ENCODE measurements at places on chromosomes 11 and 22.
A peak's percentile ranks its signal among the peaks of the same experiment; 100 is the strongest.

DNA sequence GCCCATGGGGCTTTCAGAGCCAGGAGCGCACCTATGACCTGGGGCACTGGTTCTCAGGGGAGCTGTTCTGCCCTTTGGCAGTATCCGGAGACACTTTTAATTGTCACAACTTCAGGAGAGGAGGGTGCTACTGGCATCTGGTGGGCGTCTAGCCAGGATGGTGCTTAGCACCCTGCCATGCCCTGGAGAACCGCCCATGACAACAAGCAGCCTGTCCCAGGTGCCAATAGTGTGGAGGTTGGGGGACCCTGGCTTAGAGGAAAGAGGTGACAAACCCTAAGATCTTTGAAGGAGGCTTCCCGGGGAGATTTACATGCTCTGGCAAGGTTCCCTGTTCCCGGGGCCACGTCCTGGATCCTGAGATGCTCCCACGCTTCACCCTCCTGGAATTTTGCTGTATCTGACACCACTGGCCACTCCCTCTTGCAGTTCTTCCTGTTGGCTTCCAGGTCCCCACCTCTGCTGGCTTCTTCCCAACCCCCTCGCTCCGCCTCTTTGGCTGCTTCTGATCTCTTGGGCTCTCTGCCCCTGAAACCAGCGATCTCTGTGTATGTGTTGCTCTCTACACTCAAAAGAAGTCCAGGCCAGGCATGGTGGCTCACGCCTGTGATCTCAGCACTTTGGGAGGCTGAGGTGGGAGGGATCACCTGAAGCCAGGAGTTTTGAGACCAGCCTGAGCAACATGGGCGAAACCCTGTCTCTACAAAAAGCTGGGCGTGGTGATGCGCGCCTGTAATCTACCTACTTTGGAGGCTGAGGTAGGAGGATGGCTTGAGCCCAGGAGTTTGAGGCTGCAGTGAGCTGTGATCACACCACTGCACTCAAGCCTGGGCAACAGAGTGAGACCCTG lies 31.1 kb downstream of the FADS3 start:
- DNase-seq: no peak

- DNase-seq: no peak
Observed at GRCh38 chr22:24503843-24504338, 8.8 kb downstream of the UPB1 start.

DNA sequence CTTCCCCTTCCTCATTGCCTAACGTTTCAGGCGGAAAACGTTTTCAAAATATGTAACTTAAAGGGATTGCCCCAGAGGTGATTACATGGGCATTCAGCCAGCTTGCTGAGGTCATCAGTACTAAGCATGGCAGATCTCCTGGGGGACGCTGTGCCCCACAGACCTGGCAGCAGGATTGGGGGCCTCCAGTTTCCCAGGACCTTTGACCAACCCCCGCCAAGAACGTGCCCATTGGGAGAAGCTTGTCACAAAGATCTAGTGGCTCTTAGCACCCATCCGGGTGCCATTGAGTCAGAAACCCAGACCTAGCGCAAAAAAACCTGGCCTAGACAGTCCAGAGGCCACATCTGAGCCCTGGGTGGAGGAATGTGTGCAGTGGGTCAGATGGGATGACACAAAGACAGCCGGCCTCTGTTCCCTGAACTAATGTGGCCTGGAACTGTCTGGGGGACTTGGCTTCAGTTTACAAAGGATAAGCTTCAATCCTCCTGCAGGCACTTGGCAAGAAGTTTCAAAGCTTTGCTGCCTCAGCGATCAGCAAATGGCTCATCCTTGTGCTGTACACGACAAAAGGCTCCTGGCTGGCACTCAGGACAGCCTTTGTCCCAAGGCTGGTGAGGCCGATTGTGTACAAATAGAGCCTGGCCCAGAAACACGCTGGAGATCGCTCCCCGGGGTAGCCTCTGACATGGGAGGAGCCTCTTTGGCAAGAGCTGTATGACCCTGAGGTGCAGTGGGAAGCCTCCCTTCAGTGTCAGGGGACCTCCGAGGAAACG lies 9.5 kb downstream of the C1QTNF6 start:
- DNase-seq: no peak

- no peak for DNase-seq
Observed at GRCh38 chr11:67470337-67471002, 1.4 kb upstream of the TMEM134 start.

- peak; percentile 2 for DNase-seq
Observed at GRCh38 chr22:45125188-45125587, 38.5 kb upstream of the NUP50 start.

DNA sequence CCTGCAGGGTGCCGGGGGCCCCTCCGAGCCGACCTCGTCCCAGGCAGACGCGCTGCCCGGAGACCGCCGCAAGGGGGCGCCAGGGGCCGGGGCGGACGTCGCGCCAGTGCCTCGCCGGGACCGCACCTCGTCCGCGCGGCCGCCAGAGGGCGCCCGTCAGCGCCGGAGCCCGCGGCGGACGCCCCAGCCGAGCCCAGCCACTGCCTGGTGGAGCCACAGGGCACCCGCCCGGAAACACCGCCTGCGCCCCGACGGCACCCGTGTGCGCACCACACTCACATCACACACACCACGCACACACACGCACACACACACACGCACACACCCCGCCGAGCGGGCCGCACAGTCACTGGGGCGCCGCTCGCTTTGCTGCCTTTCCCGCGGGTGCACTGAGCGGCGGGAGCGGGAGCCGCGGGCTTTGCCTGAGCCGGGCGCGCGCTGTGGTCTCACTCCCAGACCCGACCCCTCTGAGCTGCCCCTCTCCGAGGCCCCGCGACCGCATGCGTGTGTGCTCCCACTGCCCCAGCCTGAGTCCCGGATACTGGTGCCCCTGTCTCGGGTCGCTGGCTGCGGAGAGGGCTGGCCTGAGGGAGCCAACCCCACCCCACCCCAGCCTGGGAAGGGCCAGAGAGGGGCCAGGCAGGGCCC lies 449.3 kb downstream of the OPCML start:
- DNase-seq: peak; percentile 48

GRCh38 chr11:118002541-118003423 lies 16.6 kb downstream of the IL10RA start:
- DNase-seq: no peak

- no peak for DNase-seq
Observed at GRCh38 chr11:79087961-79088318, 352.9 kb downstream of the TENM4 start.

GRCh38 chr11:47413351-47413750 lies 5.0 kb downstream of the SLC39A13 start:
- no peak for DNase-seq

GRCh38 chr22:37848587-37849088 lies 581 bp upstream of the EIF3L start:
- no peak for DNase-seq

DNA sequence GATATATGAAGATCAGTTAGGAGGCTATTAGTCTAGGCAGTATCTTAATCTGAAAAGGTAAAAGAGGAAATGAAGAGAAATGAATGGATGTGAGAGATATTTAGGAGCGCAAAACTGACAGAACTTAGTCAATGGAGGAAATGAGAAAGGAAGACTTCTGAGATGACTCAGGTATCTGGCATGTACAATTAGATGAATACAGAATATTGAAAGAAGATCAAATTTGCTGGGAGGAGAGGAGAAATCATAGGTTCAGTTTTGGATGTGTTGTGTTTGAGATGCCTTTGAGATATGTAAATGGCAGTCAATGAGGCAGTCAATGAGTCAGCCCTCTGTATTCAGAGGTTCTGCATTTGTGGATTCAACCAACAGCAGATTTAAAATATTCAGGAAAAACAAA lies 42.9 kb upstream of the GAB2 start:
- DNase-seq: no peak

DNA sequence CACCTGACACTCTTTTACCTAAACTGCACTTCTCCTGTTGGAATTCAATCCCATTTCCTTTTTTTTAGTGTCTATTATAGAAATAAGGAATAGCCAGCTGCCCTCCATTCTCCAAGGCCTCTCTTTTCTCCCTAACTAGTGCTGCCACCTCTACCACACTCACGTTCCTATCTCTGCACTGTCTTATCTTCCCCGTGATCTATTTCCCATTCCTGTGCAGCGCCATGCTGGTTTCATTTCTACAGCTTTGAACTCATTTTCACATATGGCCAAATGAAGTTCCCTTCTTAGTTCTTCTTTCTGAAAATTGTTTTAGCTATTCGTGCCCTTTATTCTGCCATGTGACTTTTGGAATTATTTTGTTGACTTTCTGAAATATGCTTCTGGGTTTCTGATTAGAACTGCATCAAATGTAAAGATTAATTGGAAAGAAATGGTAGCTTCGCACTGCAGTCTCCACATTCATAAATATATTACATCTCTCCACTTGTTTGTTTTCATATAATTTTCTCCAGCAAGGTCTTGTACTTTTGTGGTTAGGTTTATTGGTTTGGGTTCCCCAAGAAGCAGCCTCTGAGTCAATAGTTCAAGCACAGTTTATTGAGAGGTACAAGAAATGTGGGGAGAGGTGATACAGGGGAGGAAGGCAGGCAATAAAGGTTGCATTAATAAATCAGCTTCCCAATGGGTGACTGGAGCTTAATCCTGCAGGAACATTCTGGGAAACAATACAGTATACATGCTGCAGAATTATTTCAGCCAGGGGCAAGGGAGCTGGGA lies 43.7 kb upstream of the DRD2 start:
- no peak for DNase-seq

GRCh38 chr22:25661073-25661472 lies 80.9 kb upstream of the MYO18B start:
- no peak for DNase-seq

GRCh38 chr22:49582678-49583077 lies 245.0 kb downstream of the BRD1 start:
- no peak for DNase-seq

DNA sequence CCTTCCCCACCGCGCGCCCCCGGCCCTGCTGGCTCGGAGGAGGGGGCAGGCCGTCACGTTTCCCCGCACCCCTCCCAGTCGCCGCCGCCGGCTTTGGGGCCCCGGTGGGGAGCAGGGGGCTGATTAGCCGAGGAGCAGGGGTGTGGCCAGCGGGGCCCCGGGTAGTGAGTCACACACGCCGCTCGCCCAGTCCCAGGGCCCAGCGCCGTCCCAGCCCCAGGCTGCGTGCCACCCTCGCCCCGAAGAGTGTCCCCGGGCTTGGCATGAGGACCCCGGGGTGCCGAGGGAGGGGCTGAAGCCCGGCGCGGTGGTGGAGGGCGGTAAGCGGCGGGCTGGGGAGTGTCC lies 34.4 kb downstream of the PRDM11 start:
- no peak for DNase-seq

DNA sequence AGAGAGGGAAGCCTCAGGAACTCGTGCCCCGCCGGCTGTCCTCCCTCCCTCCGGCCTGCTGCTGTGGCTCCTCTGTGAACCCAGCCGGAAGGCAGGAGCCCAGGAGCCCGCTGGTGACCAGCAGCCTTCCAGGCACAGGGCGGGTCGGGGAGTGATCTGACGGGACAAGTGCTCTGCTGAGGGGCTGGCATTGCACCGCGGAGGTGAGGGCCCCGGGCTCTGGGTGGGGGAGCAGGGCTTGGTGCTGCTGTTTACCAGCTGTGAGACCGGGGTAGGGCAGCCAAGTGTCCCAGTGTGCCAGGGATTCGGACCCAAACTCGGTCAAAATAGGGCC lies 53.3 kb downstream of the FLRT1 start:
- no peak for DNase-seq

DNA sequence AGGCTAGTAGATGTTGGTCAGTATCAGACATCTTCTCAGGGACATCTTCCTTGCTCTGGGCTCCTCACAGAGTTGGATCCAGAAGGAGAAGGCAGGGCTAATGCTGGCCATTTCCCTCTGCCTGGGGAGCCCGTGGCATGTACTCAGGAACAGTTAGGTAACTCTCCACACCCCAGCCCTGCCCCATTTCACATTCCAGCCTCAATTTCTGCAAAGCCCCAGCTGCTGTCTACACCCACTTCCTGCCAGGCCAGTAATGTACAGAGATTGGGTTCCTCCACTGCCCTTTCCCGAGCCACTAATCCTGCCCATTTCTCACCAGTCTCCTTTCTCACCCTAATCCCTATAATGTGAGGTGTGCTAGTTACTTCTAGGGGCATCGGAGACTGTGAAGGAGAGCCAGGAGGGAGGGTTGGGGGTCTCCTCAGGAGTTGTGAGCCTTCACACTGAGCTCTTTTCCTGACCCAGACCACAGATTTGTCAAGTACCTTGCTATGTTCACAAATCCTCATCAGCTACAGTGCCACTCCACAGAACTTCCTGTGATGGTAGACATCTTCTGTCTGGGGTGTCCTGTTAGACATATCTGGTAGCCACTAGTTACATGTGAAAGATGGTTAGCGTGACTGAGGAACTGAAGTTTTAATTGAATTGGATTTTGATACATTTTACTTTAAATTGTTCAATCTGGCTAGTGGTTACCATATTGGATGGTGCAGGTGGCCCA lies 1.3 kb upstream of the SEC14L3 start:
- DNase-seq: no peak

DNA sequence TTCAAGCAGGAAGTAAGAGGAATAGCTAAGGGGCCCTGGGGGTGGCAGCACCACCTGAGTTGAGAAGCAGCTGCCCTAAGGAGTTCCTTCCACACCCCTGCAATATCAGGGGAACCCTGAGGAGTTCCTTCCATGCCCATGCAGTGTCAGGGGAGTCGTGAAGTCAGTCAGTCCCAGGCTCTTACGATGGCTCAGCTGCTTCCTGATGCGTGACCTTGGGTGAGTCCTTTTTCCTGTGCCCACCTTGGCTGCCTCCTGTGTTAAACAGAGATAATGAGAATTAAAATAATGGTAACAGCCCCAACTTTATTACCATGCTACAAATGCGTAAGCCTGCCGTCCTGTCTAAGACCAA lies 181.1 kb downstream of the MIAT start:
- no peak for DNase-seq

DNA sequence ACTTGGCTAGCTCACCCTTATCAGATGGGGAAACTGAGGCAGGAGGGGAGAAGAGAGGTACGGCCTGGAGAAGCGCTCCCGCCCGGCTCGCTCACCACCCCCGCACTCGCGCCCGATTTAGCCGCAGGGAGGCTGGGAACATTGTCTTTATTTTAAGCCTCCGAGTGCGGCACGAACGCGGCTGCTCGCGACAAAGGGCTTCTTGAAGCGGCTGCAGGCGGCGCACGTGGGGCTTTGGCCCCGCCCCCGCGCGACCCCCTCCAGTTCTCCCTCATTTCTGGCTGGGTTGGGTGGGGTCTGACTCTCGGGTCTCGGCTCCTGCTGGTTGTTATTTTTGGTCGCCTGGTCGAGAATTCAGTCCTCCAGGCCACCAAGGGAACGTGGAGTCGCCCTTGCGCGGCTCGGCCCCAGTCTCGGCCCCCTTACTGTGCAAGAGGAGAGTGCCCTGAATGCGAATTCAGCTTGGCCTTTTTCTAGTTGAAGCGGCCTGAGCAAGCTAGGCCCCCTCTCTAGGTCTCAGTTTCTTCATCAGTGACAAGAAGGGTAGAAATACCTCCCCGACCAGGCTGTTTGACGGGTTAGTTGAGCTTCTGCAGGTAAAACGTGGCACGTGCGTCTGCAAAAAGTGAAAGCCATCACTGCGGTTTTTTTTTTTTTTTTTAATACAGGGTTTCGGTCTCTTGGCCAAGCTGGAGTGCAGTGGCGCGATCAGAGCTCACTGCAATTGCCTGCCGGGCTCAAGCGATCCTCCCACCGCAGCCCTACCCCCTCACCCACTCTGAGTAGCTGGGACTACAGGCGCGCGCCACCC lies 2.6 kb upstream of the CHRM1 start:
- no peak for DNase-seq
